ENCODE measurements at places on chromosomes 11 and 22.

- no peak for DNase-seq
These were observed 34.6 kb downstream of the GGTLC2 start for GRCh38 chr22:22678970-22679369.

GRCh38 chr11:88174709-88175568, at the start of gene RAB38:
Gene RAB38 (minus strand): TSS chr11:88175443. CDS start chr11:88175384, 59 bp downstream.
- peak; percentile 62 for DNase-seq

GRCh38 chr22:46775850-46776826, 13.7 kb downstream of the TBC1D22A start:
- no peak for DNase-seq

DNA sequence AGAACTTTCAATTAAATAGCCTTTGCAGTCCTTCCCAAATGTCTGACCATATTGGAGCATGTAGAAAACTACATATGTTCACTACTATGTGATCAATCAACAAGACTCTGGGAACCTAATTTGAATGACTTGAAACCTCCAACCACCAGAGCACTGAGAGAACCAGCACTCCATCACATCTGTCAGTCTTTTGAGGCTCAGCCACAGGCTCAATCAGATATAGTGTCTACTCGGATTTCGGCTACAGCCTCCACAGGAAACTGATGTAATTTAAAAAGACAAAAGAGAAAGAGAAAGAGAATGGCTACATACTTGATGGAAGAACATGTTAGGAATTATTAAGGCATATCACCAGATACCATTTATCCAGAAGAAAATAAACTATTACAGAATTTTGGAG, 859.0 kb downstream of the FAM181B start:
- no peak for DNase-seq

DNA sequence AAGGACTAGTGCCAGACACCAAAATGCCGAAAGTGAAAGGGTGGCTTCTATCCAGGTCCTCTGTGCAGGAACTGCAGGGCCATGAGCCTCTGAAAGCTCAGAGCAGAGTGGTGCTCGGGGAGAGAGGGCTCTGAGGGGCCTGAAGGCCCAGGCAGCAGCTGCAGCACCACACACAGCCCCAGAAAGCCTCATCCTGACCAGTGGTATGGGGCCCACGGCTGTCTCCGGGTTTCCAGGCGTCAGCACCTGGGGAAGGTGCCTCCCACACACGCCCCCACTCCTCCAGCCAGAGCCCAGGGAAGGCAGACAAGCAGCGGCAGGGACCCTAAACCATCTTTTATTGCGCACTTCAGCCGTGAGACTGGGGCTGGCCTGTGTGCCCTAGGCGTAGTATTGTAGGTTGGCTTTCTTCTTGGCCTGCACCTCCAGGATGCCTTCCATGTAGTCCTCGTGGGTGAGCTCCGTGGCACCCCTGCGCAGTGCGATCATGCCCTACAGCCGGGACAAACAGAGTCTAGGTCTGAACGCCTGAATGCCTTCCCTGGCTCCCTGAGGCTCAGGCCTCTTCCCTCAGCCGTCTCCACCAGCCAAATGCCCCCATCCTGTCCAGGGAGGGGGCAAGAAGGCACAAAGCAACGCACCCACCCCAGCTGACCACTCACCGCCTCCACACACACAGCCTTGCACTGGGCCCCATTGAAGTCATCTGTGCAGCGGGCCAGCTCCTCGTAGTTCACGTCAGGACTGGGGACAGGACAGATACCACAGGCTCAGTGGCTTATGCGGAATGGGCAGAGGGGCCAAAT, 7.6 kb downstream of the PSMC3 start:
- DNase-seq: no peak

DNA sequence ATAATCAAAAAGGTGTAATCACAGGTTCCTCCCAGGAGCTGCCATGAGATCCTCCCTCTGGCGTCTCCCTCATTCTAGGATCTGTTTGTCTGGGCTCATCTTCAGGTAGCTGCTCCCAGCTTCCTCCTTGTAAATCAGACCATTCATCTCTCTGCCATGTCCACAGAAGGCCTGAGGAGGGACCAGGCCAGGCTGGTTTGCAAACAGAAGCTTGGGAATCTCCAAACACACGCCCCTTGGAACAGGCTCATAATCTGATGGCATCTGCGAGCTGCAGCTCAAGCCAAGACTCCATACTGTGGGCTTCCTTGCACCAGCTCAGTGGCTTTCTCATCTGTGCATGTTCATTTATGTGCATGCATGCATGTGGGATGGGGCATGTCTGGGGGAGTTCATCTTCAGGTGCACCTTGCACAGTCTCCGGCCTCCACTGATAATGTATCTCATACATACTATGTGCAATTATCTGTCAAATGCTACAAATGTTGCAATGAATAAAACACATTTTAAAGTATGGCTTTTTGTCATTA, 134.9 kb downstream of the NXPE2 start:
- no peak for DNase-seq

- no peak for DNase-seq
These were observed 6.1 kb downstream of the TCIRG1 start for GRCh38 chr11:68044898-68045351.

DNA sequence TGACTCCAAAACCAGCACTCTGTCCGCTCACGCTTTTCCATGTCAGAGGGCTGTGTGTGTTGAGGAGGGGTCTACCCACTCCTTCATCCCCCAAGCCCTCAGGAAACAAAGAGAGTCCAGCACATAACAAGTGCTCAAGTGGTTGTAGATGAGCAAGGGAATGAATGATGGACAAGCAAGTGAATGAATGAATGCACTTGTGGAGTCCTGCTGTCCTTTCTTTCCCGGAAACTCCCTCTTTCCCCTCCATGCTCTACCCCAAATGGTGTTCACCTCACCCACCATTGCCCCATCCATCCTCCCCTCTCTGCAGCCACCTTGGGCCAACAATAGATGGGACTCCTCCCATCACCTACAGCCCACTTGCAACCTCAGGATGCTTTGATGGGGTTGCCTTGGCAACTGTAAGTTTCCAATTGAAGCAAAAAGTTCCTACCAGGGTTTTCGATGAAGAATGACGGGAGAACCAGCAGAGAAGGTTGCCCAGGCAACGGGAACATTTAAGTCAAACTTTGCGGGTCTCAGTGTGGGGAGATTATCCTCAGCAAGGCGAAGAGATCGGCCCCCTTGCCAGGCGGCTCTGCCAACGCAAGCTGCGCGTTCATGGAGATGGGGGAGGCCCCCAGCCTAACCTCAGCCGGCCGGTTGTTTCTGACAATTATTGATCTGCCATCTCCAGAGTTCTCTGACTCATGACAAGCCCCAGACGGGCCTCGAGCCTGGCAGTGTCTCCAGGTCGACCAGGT, 51.1 kb downstream of the MCM5 start:
- DNase-seq: no peak

- DNase-seq: no peak
These were observed 57.7 kb upstream of the ISX start for GRCh38 chr22:35008213-35008612.

- no peak for DNase-seq
These were observed 3.6 kb upstream of the WT1 start for GRCh38 chr11:32438866-32439489.

DNA sequence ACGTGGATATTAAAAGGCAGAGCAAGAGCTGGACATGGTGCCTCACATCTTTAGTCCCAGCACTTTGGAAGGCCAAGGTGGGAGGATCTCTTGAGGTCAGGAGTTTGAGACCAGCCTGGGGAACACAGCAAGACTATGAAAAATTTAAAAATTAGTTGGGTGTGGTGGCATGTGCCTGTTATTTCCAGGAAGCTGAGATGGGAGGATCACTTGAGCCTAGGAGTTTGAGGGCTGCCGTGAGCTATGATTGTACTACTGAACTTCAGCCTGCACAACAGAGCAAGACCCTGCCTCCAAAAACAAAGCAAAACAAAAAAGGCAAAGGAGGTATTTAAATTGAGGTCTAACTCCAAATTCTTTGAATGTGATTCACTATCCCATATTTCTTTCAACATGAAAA, 23.5 kb downstream of the RDX start:
- DNase-seq: no peak

- no peak for DNase-seq
These were observed 68.0 kb downstream of the PGR start for GRCh38 chr11:101061606-101062005.

DNA sequence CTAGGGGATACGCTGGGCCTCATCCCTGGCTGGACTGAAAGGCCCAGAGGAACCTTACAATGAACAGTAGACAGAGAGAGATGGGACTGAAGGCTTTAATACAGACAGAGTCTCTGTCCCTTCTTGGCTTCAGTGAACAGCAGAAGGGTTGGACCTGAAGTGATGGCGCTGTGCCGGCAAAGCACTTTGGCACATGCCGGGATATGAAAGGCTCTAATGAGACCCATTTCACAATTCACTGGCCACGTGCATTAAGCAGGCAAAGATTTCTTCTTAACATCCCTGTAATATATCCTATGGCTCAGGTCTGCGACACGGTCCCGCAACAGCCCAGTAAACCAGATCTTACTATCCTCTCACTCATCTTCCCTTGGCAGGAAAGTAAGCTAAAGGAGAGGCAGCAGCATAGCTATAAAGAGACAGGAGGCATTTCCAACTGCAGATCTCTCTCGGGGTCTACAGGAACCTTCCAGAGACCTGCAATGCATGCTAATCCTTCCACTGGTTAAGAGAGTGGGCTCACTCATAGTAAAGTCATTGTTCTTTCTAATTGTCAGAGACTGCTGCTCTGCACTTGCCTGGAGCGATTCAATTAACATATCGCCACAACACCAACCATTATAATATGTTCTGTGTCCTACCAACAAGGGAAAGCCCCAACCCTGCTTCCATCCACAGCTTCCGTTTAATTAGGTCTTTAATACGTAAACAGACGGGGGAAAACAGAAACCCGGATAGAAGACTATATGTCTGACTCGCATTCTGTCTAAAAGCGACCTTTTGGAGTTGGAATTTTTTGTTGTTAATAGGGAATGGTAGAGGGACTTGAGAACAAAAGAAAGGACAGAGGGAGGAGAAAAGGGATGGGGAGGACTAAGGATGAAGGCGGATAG, 1179.0 kb downstream of the LRRC4C start:
- DNase-seq: no peak

DNA sequence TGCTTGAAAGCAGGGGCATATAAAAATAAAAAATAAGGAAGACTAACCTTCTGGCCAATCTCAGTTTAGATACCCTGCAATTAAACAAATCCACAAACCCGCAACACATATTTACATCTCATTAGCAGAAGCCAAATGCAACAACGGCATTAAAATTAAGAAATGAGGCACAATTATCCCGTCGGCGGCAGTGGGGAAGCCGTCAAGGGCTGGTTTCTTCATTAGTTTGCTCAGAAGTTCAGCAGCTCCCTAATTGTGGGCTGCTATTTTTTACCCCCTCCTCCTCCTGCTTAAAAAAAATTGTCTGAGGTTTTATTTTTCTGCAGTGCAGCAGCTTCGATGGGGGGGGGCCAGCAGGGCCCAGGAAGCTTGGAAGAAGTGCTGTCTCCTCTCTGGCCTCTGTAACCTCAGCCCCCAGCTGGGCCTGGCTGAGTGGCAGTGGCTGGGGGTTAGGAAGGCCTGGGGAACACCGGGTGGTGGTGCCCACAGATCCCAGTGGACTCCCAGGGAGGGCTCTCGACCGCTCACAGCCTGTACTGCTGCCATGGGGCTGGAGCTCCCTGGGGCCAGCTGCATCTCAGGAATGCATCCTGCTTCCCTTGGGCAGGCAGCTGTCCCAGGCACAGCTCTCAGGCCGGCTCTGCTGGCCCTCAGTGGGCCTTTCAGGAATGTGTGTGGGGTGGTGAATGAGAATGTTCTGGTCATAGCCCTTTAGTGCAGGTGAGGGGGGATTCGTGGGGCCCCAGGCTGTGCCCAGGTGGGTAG, 148.7 kb upstream of the B3GAT1 start:
- no peak for DNase-seq

DNA sequence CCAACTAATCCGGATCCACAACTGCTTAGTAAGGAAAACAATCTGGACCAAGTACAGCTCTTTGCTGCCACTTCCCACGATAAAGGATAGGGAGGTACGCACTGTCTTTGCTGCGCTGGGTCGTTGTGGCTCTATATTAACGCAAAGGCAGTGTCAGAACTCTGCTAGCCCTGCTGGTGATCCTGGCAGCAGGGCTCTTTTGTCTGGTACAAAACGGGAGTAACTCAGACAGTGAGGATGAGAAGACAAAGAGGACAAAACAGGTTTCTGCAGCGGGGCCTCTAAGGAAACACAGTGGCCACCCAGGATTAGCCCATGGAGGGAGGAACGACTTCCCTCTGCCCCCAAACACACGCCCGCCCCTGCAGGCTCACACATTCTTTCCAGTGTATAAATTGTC, 26.1 kb downstream of the GAL start:
- no peak for DNase-seq

DNA sequence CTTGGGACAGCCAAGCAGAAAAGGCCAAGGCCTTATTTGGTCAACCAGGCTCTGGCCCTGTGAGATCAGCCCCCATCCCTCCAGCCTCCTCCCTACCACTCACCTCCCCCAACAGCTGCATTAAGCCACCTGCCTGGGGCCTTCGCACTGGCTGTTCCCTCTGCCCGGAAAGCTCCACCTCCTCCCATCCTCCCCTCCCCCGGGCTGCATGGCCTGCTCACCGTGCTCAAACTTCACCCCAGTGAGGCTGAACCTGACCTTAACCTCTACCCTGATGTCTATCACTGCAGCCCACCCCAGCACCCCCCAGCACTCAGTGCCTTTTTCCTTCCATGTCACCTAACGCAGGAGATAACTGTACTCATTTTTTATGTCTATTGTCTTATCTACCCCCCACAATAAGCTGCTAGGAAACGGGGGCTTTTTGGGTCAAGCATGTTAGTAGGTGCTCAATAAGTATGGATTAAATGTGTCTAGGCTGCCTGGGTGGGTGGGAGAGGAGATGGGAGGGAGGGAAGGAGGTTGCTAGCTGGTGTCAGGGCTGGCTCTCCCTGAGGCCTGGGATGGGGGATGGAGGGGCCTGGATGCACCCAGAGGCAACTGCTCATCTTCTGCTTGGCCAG, 912 bp downstream of the PTPRCAP start:
- DNase-seq: peak; percentile 84

DNA sequence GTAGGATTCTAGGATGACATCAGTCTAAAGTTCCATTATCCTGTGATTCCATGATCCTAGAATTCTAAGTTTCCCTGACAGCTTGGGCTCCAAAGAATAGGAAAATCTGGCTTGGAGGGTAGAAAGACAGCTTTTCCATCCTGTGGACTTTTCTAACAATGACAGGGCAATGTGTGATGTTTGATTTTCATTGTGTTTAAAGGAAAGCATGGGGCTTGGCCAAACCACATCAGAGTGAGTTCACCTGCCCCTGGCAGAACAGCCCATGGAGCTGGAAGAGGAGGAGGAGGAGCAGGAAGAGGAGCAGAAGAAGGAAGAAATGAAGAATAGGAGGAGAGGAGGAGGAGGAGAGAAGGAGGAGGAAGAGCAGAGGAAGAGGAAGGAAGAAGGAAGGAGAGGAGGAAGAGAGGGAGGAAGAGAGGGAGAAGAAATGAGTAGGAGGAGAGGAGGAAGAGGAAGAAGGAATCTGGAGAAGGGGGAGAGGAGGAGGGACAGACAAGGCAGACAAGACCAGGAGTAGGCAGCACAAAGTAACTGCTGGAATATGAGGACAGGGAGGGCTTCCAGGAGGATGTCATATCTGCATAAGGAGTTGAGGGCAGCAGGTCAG, 53.1 kb upstream of the WNT11 start:
- no peak for DNase-seq
